Fibroblast of skin of abdomen (primary cell): ENCODE measurements at places on chromosomes 5 and 9.

- DNase-seq = no peak
These were observed 15.2 kb downstream of the HTR4 start for GRCh38 chr5:148639081-148639480.

- no peak for DNase-seq
These were observed 169.9 kb downstream of the CDH9 start for GRCh38 chr5:26868504-26868903.

DNA sequence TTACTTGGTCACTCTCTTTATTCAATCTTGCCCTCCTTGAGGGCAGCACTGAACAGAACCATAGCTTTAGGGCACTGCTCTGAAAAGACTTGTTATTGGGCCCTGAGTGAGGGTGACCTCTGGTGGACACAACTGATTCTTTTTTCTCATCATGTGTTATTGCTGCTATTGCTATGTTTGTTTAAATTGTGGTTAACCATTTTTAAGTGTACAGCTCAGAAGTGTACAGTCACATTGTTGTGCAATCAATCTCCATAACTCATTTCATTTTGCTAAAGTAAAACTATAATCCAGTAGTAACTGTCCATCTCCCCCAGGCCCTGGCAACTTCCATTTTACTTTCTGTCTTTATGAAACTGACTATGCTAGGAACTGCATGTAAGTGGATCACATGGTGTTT, 351.1 kb upstream of the RIOK2 start:
- peak; percentile 85 for DNase-seq

GRCh38 chr9:83962165-83962564, 17.9 kb downstream of the HNRNPK start:
- peak; percentile 53 for DNase-seq

- DNase-seq = no peak
These were observed 50.0 kb downstream of the HRH2 start for GRCh38 chr5:175707751-175708375.

- peak; percentile 87 for DNase-seq
These were observed 11.1 kb downstream of the EXD3 start for GRCh38 chr9:137411645-137412380.
